ENCODE measurements at places on chromosomes 16 and 17.

DNA sequence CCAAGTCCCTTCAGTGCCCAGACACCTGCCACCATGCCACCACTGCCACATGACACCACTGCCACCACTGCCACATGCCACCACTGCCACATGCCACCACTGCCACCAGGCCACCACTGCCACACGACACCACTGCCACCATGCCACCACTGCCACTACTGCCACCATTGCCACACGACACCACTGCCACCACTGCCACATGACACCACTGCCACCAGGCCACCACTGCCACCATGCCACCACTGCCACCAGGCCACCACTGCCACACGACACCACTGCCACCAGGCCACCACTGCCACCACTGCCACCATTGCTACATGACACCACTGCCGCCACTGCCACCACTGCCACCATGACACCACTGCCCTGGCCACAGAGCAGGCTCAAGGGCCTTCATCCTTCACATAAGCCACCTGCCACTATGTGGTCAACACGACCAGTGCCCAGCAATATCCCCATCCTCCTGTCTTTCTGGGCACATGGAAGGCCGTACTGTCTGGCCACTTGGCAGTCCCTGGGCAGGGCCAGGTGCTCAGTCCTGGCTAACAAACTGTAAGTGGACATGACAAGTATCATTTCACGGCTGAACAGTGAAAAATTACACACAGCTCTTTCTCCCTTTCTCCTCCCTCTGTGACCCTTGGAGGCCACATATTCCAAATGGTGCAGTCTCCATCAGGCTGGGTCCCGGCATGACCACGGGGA, 33.1 kb downstream of the ABR start:
- no peak for DNase-seq

DNA sequence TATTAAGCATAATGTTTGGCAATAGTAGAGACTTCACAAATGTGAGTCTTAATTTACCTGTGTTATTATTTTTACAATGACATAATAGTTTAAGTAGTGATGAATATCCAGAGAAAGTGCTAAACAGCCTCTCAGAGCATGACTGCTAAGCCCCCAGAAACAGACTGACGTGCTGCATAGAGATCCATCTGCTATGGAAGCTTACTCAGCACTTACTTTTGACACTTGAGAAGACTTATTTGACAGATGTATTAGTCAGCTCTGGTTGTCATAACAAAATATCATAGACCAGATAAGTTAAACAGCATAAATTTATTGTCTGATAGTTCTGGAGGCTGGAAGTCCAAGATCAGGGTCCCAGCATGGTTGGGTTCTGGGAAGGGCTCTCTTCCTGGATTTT, 334.9 kb upstream of the MON1B start:
- DNase-seq = no peak

DNA sequence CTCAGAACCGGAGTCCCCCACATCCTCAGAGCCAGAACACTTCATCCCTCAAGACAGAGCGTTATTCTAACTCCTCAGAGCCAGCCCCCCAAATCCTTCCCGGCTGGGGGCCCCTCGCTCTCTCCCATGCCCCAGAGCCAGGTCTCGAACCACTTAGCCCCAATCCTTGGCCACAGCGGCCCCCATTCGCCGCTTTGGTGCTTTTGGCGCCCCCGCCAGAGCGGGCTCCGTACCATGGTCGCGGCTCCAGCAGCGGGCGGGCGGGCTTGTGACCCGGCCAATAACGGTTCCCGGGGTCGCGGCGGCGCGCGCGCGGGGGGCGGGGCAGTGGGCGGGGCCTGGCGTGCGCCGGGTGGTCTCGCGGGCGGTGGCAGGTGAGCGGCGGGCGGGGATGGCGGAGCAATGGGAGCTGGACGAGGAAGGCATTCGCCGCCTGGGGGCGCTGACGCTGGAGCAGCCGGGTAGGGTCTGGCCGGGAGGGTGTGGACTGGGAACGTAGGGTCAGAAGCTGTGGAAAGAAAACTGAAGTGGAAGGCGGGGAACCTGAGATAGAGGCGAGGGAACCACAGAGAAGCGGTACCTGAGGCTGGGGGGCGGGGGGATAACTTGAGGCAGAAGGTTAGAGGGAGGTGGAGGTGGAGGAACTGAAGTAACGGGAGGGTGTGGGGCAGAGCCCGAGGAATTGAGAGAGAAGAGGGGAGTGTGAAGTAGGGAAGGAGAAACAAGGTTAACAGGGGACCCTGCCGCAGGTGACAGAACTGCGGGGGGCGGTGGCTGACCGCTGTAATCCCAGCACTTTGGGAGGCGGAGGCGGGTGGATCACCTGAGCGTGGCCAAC, at the start of the genes KCTD19 and LRRC36:
TSS of gene KCTD19 (minus strand) at position 270 of the 838 bp plus-strand sequence. CDS start at position 236, 34 bp downstream.
TSS of gene LRRC36 (plus strand) at position 344 of the 838 bp plus-strand sequence. CDS start at position 392, 48 bp downstream.
- peak; percentile 47 for DNase-seq

GRCh38 chr17:8832711-8833352, 33.7 kb upstream of the MFSD6L start:
- no peak for DNase-seq

GRCh38 chr17:79365836-79366770, 244.7 kb downstream of the RBFOX3 start:
- DNase-seq = no peak

DNA sequence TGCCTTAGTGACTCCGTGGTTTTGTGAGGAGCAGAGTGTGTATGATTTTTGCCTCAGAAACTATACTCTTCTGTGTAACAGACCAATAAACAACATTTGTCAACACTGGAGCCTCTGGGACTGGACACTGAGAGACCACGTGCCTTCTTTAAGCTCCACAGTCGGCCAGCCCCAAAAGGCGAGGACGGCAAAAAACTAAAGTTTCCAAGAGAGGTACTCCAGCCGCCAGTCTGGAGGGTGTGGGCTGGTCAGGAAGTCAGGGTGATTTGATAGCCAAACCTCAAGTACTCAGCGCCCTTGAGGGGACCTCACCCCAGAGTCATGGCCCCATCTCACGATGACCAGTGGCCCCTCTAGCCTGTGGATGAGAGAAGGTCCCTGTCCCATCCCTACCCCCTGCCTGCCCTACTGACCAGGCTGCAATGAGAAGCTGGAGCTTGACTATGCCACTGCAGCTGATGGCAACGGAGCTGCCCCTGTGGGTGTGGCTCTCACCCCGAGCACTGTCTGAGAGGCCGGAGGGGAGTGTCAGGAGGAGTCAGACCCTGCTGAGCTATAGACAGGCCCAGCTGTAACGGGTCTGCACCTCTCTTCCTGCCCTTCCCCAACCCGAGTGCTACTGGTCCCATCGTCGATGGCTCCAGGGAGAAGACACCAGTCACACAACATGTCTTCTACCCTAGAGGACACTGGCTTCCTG, 19.8 kb downstream of the MNT start:
- DNase-seq = no peak

DNA sequence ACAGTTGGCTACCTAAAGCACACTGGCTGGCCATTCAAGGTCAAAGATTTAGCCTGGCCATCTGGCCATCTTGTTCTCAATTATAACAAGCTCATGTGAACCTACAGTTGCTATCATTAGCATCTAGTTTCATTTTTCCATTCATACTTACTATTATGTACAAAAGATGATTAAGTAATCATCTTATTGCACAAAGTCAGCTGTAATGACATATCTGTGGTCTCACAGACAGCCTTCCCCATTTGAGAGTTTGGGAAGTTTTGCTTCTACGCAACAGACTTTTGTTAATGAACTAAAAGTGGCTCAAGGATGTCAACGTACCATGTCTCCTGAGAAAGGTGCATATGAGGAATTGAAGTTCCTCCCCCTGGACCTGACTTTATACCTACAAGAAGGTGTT, 51.3 kb downstream of the HS3ST3B1 start:
- DNase-seq = no peak

GRCh38 chr17:70017112-70017511, 57.9 kb upstream of the KCNJ16 start:
- no peak for DNase-seq

- DNase-seq = no peak
These were observed 7.6 kb downstream of the SGCA start for GRCh38 chr17:50173335-50173941.

GRCh38 chr16:2324296-2324859, 16.1 kb downstream of the ABCA3 start:
- no peak for DNase-seq

DNA sequence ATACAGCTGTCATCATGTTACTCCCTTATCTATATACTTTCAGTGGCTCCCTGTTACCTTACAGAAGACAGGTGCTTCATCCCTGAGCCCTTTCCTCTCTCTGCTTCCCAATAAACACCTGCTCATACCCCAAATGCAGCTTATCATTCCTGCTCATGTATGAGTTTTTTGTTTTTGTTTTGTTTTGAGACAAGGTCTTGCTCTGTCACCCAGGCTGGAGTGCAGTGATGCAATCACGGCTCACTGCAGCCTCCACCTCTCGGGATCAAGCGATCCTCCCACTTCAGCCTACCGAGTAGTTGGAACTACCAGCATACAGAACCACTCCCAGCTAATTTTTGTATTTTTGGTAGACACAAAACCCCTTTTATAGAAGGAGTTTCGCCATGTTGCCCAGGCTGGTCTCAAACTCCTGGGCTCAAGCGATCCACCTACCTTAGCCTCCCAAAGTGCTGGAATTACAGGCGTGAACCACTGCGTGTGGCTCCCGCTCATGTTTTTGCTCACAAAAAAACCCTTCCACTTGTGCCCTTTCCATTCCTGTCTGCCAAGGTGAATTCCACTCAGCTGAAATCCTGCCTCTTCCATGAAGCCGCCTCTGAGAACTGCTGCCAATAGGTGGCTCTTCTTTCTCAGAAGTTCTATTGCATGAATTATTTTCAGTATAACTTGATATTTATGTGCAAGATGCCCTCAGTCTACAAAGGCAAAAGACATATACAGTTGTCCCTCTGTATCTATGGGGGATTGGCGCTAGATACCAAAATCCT, 7.9 kb upstream of the RNF157 start:
- no peak for DNase-seq

GRCh38 chr16:88701581-88702370, 4.4 kb downstream of the RNF166 start:
- DNase-seq = no peak

DNA sequence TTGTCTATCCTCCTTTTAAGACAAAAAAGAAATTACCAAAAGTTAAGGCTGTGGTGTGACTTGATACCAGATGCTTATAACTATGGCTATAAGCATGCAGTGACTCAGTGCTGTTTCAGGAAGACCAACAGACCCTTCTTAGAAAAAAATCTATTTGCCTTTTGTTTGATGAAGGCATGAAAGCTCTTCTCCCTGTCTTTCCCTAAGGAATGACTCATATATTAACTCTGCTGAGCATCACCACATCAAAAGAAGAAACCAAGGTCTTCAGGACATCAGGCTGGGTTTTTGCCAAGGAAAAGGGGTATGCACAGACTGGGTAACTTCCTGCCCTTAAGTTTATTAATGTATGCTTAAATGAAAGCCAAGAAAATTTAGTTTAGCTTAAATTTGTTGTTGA, 47.1 kb downstream of the VMP1 start:
- DNase-seq = no peak

GRCh38 chr17:26809033-26809432, 484.9 kb upstream of the WSB1 start:
- DNase-seq = no peak

DNA sequence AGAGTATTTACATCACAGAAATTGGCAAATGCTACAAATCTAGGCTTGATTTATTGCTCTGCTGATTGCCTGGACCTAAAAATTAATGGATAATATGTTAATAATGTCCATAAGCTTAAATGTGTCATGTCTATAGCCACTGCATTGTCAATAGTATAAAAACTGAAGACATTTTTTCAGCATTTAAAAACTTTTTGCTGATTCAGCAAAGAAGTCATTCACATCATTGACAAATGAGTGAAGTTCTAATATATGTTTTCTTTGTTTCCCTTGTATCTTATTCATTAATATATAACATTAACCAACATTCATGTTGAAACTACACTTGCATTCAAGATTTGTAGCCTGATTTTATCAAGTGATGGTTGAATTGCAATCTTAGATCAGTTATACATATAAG, 214.7 kb upstream of the XYLT1 start:
- no peak for DNase-seq

- DNase-seq = peak; percentile 5
These were observed 23.1 kb upstream of the TMEM98 start for GRCh38 chr17:32904891-32905290.

- no peak for DNase-seq
These were observed 147.9 kb downstream of the STX8 start for GRCh38 chr17:9427465-9428315.

GRCh38 chr17:42287305-42287976, 857 bp upstream of the STAT5A start:
- peak; percentile 71 for DNase-seq

DNA sequence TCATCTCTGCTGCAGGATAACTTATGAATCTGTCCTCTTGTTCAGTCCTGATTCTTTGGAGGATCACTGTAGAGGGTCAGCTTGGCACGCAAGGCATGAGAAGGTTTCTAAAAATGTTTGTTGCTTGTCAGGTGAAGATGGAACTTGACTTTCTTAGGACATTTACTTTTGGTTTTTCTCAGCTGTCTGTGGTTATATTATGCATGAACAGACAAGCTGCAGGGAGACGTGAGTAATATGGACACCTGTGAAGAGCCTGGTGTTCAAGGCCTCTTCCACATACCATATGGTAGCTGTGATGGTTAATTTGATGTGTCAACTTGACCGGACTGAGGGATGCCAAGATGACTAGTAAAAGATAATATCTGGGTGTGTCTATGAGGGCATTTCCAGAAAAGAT, 270.2 kb upstream of the CPHXL start:
- DNase-seq = no peak

DNA sequence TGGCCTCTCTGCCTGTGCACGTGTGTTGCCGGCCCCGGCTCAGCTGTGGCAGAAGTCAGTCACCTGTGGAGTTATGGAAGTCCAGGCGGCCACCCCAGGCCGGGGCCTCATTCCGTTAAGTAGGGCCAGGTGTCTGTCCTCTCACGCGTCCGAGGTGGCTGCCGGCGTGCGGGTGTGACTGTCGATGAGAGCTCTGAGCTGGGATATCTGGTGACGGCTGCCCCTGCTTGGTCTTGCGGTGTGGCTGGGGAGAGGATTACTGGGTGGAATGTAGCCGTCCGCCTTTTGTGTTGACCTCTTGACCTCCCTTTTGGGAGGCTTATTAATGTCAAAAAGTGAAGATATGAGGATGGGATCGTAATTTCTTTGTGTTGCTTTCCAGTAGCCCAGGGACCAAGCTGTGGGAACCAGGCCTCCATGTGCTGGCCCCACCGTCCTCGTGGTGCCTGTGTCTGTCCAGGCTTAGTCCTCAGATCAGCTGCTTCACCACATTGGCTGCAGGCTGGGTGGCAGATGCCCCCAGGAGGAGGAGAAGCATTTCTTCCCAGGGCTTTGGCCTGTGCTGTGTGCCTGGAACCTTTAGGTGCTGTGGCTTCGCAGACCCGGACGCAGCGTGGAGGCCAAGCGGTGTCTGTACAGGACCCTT, 23.0 kb upstream of the ZNF750 start:
- no peak for DNase-seq

DNA sequence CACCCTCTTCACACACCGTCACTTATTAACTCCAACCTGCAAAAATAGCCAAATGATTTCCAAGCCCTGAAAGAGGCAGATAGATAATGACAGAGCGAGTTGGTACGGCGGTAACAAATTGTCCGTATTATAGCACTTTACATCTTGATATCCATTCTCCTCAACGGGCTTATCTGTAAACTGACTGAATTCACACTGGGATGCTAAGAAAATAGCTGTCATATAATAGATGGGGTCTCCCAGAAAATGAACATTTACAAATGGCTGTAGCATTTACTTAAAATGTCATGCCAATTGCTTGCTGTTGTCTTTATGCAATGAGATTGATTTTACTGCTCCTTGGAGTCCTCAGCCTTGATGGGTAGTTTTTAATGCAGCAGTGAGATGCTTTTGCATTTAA, 225.8 kb upstream of the SDK2 start:
- no peak for DNase-seq

GRCh38 chr16:70416748-70417616, 21.9 kb downstream of the ST3GAL2 start:
- no peak for DNase-seq
